ENCODE measurements at places on chromosomes 6 and 20. TPM values are rescaled to one million over a fixed set of nuclear protein-coding genes. Genes with fewer than 3 reads are reported as not detected.

Gene MOCS3
- total RNA-seq: 9.1 TPM

Gene HRH3
- total RNA-seq: not detected

Gene DBNDD2
- total RNA-seq: 1.3 TPM

Gene PRDM13
- total RNA-seq: under 0.01 TPM

- DNase-seq: peak; percentile 86
Observed at GRCh38 chr6:126033696-126034095, 47.4 kb downstream of the TRMT11 start.

- DNase-seq: no peak
Observed at GRCh38 chr20:50163570-50164317, 10.2 kb upstream of the PEDS1 start.

- DNase-seq: peak; percentile 68
Observed at GRCh38 chr20:38307371-38308046, 3.6 kb downstream of the BPI start.

GRCh38 chr20:22260506-22260905, 323.9 kb downstream of the FOXA2 start:
- no peak for DNase-seq
